ENCODE measurements at places on chromosomes 4 and X. TPM values are rescaled to one million over a fixed set of nuclear protein-coding genes. Genes with fewer than 3 reads are reported as not detected.

Gene PFKFB1
- total RNA-seq: not detected

GRCh38 chrX:149032449-149032848 is 472.7 kb downstream of the IDS start:
- no peaks in the 10 kb centered on the region for H3K36me3 ChIP-seq
- no peaks in the 10 kb centered on the region for H3K27me3 ChIP-seq
- H3K27ac ChIP-seq: no peak overlapping the region
- DNase-seq: no peak

GRCh38 chr4:26952891-26953290 is 92.2 kb downstream of the STIM2 start:
- no peaks in the 10 kb centered on the region for H3K27me3 ChIP-seq
- H3K27ac ChIP-seq: no peak overlapping the region
- no peaks in the 10 kb centered on the region for H3K36me3 ChIP-seq

DNA sequence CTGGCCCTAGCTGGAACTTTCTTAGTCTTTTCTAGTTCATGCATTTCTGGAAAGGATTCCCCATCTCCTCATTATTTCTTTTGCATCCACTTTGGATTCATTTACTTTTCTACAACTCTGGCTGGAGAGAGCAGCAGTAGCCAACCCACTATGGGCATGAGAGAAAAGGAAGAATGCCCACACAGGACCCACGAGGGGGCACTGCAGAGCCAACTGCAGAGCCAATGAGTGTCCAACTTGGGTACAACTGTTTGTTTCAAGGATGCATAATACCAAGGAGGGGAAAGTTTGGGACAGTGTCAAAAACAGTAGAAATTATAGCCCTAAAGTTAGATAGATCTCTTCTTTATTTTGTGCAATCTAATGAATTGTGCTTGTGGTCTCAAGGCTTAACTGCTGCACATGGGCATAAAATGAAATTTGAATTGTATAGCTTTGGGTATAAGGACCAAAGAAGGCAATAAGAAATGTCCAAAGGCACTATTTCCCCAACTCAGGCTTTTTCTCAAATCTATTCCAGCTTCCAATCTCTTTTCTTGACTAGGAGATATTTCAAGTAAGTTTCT is 230.6 kb downstream of the NSUN7 start:
- 0 out of 2 replicates have a peak, but pooled peaks cover 5% of the 10 kb centered on the region for H3K4me1 ChIP-seq
- no peaks in the 10 kb centered on the region for H3K27me3 ChIP-seq
- H3K4me3 ChIP-seq: no peak overlapping the region
- H3K27ac ChIP-seq: no peak overlapping the region
- no peaks in the 10 kb centered on the region for H3K36me3 ChIP-seq
- DNase-seq: peak; percentile 46

- H3K4me3 ChIP-seq: peak overlapping the region; percentile 38
- peaks cover 11% of the 10 kb centered on the region for H3K4me1 ChIP-seq
- H3K36me3 ChIP-seq: no peaks in the 10 kb centered on the region
- H3K27ac ChIP-seq: peak overlapping the region; percentile 97
- H3K27me3 ChIP-seq: no peaks in the 10 kb centered on the region
Measured at GRCh38 chrX:47321386-47321785, 49.0 kb upstream of the ZNF157 start.
